ENCODE measurements at places on chromosomes 4 and X.

GRCh38 chr4:142407596-142407995, 438.5 kb downstream of the INPP4B start:
- DNase-seq: no peak

DNA sequence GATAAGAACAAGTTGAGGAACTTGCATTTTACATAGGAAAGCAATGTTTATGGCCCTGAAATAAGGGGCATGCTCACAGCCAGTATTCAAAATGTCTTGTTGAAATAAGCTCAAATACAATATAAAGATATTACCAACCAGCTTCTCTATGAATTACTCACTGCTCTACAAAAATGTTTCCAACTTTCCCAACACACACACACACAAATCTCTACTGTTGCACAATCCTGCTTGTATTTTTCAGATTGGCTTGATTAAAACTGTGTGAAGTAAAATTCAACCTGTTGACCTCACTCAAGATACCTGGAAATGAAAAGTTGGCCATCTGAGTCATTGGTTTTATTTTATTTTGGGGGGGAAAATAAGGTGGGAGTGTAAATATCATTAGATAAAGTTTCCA, 128.6 kb downstream of the CHIC2 start:
- no peak for DNase-seq

DNA sequence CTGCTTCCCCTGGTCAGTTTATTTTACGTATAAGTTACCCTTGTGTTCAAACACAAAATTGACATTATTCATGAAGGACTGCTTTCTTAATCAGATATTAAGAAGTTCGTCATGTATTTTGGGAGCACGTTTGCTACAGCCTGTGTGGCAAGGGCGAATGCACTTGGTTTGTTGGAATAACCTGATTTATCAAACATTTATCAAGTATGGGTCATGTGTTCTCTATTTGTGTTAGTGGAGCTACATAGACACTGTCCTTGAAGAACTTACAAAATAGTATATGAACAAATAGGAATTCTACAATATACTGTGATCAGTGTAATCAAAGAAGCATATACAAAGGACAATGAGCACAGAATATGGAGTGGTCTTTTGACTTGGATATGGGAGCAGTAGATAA, 22.4 kb downstream of the RAB33B start:
- no peak for DNase-seq

GRCh38 chr4:172155838-172156345, 342.7 kb downstream of the GALNTL6 start:
- no peak for DNase-seq

DNA sequence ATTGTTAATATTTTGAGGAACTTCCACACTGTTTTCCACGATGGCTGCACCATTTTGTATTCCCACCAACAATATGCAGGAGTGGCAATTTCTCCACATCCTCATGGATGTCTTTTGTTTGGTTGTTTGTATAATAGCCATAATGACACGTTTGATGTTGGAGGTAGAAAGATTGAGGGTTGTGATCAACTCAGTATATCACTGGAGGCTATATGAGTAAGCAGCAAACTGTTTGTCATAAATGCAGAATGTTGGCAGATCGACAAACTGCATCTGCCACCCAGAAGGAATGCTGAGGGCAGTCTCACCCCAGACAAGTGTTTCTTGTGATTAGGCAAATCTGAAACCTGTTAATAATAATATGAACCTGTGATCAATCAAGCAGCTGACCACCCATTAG, 243.9 kb upstream of the WDFY3 start:
- DNase-seq: peak; percentile 25

DNA sequence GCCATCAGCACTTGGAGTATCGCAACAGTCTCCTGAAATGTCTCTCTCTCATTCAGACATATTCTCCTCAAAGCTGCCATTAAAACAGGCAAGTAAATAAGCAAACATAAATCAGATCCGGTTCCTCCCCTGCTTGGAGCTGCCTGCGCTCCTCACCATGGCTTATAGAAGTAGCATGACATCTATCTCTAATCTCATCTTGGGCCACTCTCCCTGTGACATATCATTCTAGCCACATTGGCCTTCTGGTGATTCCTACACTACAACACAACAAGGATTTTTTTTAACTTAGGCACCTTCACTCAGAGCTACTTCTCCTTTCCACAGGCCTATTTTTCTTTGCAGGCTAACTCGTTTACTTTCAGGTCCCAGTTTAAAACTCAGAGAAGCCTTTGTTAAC, 387.9 kb downstream of the ARHGAP24 start:
- no peak for DNase-seq

- DNase-seq: no peak
These were observed 515.7 kb downstream of the BCOR start for GRCh38 chrX:39582091-39582490.

DNA sequence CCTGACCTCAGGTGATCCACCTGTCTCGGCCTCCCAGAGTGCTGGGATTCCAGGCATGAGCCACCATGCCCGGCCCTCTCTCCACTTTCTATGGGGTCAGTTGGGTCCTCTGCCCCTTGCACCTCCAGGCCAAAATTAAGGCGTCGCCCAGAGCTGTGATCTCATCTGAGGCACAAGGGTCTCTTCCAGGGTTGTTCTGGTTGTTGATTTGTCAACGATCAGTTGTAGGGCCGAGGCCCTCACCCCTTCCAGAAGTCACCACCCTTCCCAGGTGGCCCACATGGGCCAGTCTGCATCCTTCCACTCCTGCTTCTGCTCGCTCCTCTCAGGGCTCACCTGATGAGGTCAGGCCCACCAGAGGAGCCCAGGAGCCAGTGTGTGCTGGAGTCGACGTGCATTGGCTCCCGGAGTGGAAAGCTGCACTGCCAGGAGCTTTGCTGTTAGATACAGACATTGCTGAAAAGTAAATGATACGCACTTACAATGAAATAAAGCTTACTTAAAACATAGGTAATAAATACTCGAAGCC, 14.3 kb upstream of the TMEM271 start:
- DNase-seq: no peak

DNA sequence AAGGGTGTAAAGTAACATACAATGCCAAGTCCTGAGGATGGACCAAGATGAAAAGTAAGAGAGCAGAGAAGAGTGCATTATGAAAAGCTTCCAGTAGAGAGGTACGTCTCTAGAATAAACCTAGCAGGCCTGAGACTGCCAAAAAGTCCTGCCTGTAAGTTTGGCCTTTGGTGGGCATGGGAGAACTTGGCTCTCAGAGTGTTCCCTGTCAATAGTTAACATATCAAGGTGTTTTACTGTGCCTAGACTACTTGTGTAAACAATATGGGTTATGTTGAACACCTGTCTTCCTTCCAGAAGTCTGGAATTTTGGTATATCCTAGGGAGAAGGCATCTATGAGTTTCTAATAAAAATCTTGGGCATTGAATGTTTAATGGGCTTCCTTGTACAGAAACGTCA, 60.1 kb downstream of the PRDM5 start:
- DNase-seq: no peak

- DNase-seq: no peak
These were observed 19.9 kb upstream of the MXD4 start for GRCh38 chr4:2281575-2282343.

GRCh38 chr4:165476214-165477098, 97.6 kb downstream of the CPE start:
- no peak for DNase-seq

DNA sequence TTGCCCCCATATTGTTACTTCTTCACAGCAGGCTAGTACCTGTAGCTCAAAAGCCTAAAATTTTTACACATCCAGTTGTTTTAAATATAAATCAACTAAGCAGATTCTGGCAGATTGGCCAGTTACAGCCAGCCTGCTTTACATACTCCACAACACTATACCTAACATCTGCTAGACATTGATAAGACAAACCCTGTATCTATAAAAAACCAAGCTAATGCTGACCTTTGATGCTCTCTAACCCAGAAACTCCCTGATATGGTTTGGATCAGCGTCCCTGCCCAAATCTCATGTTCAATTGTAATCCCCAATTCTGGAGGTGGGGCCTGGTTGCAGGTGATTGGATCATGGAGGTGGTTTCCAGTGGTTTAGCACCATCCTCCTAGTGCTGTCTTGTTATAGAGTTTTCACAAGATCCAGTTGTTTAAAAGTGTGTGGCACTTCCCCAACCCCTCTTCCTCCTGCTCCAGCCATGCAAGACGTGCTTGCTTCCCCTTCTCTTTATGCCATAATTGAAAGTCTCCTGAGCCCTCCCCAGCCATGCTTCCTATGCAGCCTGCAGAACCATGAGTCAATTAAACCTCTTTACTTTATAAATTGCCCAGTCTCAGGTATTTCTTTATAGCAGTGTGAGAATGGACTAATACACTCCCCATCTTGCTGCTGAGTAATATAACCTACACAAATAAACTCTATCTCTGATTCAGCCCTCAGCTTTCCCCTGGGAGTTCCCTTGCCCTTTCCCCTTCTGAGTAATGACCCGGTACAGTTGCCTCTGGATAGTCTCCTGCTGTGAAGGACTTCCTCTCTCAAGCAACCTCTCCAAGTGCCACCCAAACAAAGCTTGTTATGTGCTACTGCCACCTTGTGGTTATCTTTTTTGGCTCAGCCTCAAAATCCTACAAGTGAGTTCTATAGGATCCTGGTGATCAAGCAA, 39.6 kb downstream of the ZCCHC13 start:
- DNase-seq: peak; percentile 71

- DNase-seq: no peak
These were observed 133.5 kb upstream of the NUDT6 start for GRCh38 chr4:123055943-123056342.

- no peak for DNase-seq
These were observed 50.8 kb downstream of the ANAPC4 start for GRCh38 chr4:25427871-25428270.

DNA sequence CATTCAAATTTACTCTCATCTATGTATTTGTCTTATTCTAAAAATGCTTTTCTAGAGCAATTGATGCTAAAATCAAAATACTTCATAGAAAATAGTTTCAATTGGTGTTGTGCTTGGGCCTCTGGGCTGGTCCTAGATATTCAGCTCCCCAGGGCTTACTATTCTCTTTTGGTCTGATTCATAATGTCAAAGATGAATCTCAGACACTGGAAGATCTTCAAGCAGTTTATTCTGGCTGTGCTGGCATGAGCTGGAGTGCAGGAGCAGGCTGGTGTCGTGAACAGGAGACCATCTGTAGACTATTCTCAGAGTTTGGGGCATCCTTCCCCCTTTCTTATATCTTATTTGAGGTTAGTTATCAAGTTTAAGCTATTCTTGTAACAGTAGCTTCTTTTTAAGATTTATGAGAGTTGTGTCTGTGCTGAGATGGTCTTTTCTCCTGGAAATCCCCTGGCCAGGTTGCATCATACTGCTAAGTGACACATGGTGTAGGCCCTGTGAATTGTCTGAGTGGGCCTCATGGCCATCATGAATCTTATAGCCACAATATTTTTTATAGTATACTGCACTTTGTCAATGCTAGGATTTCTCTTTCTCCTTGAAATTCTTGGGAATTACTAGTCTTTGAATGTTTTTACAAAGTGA, 1624.0 kb upstream of the IGFBP7 start:
- DNase-seq: no peak

DNA sequence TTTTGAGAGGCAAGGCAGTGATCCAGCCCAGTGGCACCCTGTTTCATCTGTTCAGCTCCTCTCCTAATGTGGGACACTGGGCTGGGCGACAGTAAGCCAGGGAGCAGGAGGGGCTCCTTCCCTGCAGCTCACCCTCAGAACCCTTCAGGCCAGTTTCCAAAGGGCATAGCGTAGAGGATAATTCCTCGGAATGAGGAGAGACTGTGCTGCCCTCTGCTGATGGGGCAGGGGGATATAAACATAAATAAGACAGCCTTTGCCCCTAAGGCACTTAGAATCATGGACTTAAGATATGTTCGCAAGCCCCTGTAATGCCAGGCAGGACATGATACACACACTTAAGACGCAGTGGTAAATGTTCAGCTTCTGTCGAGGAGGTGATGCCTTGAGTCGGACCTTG, 27.9 kb upstream of the ZNF185 start:
- no peak for DNase-seq

DNA sequence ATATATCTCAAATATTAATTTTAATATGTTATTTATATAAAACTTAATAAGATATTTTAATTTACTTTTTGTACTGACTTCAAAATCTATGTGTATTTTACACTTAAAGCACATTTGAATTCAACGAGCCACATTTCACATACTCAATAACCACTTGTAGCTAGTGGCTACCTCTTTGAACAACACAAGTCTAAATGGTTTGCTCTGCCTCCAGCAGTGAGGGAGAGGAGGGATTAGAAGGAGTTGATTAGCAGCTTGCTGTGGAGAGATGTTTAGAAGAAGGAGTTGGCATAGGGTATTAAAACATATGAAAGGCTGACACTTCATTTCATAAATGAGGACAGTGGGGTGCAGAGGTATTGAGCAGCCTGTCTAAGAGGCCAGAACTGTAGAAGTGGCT, 124.0 kb downstream of the ARHGAP24 start:
- DNase-seq: no peak

DNA sequence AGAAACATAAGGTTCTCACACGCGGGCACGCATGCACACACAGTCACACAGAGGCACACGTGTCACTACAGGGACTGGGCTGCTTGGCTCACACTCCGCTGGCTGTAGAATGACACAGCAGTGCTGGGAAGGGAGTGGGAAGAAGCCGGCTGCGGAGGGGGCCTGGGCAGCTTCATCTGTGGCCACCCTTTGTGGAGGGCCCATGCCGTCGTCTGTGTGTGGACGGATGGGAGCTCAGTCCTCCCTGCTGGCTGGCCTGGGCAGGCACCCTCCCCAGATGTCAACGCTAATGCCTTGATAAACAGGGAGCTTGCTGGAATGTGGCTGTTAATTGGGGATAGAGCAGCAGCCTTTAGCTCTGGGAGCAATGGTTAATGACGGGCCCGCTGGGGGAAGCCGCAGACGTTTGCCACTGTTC, 621.1 kb downstream of the BCOR start:
- no peak for DNase-seq

Measured in NCI-H1105 treated with DMSO at 0.1 percent for 48 hours (cell line).